ENCODE measurements at places on chromosomes 4 and X.

- no peak for DNase-seq
Observed at GRCh38 chrX:118824173-118824730, 628 bp downstream of the ZCCHC12 start.

DNA sequence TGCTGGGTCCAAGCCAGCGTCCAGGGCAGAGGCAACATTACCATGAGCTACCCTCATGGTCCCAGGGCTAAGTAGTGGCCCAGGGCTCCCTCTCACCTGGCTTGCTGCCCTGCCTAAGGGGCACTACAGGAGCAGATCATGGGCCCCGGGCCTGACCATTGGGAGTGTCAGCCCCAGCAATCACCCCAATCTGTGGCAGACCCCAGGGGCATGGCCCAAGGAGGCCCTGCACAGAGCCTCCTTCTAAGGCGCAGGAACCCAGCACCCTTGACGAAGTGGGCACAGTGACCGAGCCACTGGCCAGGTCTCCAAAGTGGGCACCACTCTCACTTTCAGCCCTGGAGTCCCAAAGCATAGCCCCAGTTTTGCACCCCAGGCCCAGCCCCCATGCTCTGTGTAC is 667.1 kb downstream of the SH3BGRL start:
- DNase-seq = no peak

GRCh38 chr4:6845027-6845426 is 62.5 kb downstream of the KIAA0232 start:
- DNase-seq = no peak

DNA sequence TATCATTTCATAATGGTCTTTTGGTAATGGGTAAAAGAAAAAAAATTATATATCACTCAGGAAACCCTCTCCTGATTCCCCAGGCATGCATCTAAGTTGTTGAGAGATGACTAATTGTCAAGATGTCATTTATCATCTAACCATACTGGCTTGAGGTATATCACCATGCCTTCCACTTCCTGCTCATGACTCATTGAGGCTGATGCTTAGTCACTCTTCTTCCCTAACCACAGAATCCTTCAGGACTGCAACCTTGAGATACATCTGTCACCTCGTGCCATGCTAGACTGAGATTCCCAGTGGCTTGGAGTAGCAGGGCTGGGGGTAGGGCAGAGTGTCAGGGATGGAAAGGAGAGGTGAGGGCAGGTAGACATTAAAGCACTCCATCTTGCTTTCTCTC is 782.5 kb upstream of the INTU start:
- no peak for DNase-seq

- no peak for DNase-seq
Observed at GRCh38 chr4:2831611-2832308, 11.9 kb upstream of the ADD1 start.

GRCh38 chrX:78104447-78105176 is 564 bp downstream of the PGK1 start:
- DNase-seq = peak; percentile 15

- no peak for DNase-seq
Observed at GRCh38 chrX:32687379-32687778, 524.0 kb downstream of the DMD start.

DNA sequence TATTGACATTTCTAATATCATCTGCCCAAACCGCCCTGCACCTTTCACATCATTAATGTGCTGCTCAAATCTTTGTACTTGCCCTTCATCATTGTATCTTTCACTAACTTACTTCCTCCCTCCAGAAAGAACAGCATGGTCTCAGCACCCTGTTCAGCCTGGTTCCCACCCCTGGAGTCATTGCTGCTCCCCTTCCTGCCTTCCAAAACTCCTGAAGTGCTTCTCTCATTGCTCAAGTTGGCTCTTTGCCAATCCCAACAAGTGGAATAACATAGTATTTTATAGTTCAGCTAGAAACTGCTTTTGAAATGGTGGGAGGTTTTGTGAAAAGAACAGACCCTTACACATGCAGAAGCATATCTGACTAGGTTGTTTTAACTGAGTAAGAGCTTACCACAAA is 14.0 kb upstream of the TTC29 start:
- DNase-seq = no peak

DNA sequence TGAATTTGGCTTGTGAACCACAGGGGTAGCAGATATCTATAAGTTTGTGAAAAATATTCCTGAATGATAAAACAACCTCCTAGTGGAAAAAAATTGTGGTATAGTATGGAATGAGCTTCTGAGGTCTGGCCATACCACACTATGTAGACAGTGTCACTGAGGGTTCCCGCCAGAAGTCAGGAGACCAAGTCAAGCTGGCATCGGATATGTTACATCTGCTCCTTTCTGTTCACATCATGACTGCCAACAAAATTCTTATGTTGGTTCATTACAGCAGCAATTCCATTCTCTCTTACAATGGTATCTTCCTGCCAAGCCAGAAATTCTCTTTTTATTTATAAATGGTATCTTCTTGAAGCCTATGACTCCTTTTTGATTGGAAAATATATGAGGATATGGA is 273.0 kb downstream of the PPP3CA start:
- DNase-seq = no peak

DNA sequence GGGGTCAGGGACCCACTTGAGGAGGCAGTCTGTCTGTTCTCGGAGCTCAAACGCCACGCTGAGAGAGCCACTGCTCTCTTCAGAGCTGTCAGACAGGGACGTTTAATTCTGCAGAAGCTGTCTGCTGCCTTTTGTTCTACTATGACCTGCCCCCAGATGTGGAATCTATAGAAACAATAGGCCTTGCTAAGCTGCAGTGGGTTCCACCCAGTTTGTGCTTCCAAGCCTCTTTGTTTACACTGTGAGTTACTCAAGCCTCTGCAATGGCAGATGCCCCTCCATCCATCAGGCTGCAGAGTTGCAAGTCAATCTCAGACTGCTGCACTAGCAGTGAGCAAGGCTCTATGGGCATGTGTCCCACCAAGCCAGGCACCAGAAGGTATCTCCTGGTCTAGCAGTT is 158.1 kb downstream of the DTHD1 start:
- DNase-seq = no peak

GRCh38 chr4:151236036-151236435 is 40.9 kb upstream of the PRSS48 start:
- no peak for DNase-seq

DNA sequence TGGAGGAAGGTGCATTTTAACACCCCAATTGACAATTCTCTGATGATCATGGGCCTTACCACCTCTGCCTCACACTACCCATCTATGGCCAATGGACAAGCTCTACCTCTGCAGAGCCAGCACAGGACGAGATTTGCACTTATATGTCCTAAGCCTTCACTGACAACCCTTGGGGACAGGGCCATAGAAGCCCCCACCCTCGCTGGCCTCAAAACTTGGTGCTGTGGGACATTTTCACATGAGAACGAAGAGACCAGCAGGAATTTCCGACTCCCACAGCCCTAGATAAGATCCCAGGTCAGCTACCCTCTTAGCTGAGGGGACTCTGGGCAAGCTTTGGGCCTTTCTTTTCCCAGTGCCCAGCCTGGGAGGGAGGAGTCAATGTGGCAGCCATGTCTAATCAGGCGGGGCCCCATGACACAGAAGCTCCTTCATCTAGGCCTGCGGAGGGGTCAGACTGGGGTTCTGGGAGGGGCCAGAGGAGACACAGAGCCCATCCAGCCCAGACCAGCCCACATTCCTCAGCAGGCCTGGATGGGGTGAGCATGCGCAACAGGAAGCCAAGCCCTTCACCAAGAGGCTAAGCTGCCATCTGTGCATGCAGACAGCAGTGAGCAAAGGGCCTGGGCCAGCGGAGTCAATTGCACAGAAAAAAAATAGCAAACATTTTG is 12.1 kb downstream of the PJA1 start:
- DNase-seq = peak; percentile 76

DNA sequence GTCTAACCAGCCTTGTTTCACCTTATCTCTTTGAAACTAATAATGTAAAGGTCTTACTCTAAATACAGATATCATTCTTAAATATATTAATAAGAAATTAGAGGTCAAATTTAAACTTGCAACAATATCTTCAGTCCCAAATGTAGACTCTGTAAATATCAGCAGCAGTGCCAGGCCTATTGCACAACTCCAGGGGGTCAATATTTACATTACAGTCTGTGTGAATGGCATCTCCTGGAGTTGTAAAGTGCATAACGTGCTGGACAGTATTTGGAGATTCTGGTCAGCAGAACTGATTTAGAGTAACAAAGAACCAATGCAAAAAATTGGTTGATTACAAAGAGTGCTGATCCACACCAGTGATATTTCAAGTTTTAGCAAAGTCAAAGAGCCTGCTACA is 1225.9 kb downstream of the PCDH19 start:
- no peak for DNase-seq

- no peak for DNase-seq
Observed at GRCh38 chrX:153803211-153804099, 9.0 kb downstream of the SSR4 start.

GRCh38 chr4:163673848-163674697 is 179.6 kb downstream of the TMA16 start:
- no peak for DNase-seq

GRCh38 chrX:19630228-19630627 is 114.9 kb upstream of the MAP3K15 start:
- no peak for DNase-seq

GRCh38 chr4:54107951-54108748 is 8.2 kb downstream of the GSX2 start:
- no peak for DNase-seq

GRCh38 chr4:65973186-65973585 is 302.9 kb upstream of the EPHA5 start:
- DNase-seq = no peak

- peak; percentile 8 for DNase-seq
Observed at GRCh38 chr4:37936889-37937498, 23.2 kb upstream of the PTTG2 start.

DNA sequence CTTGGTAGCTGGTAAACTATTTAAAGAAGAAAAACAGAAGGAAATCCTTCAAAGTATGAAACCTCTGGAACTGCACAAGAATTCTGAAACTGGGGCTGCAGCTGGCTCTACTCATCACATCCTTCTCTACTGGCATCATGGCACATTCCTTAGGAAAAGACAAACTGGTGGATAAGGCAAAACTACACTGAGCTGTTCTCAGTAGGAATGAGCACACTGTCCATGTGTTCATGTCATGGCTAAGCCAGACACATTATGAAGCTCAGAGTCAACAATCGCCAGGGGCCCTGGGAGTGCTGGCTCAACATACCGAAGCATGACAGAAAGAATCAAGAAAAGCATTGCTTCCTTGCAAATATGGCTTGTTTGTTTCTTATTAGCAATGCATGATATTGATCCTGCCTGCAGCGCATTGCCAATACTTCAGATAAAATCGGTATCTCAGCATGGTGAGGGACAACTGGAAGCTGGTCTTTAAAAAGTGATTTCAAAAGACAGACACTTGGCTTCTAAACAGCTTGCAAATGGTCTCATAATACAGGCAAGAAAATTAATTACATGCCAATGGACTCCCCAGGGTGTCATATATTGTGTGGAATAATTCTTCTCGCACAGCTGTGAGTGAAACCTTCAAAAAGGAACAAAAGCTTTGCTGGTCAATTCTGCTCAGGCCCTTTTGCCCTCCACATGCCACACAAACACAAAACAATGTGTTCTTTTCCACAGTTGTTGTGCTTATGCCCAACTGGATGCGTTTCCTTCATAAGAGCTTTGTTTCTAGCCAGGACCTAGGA is 300.2 kb upstream of the VCX start:
- DNase-seq = no peak

DNA sequence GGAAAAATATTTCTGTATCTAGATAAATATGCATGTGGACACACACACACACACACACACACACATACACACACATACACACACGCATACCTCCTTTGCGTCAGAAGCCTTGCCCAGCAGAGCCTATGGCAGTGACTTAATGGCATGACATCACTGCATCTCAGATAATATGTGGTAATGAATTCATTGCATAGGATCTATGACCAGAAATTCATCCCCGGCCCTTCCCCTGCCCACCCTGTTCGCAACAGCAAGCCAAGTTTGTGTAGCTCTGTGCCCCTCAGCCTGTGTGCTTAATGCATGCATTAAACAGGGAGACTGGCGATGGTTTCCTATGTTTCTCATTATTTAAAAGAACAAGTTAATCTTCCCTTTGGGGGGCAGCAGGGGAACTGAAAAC is 120.7 kb downstream of the NKX6-1 start:
- DNase-seq = no peak

DNA sequence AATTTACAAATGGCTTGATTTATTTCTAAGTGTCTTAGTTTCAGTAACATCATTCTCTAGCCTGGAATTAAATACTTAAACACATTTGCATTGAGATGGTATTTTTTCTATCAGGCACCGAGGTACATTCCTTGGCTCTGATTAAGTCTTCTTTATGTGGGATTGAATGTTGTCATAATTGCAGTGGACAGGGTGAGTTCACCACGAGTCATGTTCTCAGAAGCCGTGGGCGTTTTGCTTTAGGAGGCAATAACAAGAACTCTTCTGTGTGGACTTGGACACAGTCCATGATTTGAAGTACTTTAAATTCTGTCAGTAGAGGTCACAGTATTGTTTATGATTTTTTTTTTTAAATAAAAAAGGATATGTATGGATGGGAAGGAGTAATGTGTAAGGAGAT is 57.1 kb upstream of the EFHC2 start:
- DNase-seq = no peak

DNA sequence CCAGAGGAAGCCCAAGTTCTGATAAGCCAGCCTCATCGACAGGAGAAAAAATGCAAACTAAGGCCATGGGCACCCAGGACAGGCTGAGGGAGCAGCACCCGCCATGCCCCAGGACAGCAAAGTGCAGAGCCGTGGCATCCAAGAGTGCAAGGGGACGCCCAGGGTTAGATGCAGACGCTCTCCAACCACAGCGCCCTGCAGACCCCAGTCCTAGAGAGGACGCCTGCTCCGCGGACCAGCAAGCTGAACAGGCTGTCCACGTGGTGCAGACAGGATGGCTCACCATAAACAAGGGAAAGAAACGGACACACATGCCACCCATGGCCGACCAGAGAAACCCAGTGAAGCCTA is 32.6 kb downstream of the GAK start:
- DNase-seq = no peak

DNA sequence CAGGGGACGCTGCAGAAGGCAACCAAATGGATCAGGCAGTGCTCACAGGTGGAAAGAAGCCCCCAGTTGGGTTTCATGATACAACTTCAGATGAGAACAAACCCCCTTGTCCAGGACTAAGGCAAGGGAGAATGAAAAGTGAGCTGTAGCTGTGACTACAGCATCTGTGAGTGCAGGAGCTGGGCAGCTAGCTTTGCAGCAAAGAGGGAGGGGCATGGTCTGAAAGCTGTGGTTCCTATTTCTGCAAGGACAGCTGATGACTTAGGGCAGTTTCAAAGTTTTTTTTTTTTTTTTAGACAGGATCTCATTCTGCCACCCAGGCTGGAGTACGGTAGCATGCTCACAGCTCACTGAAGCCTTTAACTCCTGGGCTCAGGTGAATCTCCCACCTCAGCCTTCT is 1317.4 kb upstream of the DIAPH2 start:
- DNase-seq = no peak

GRCh38 chr4:20178902-20179576 is 72.7 kb upstream of the SLIT2 start:
- DNase-seq = no peak

DNA sequence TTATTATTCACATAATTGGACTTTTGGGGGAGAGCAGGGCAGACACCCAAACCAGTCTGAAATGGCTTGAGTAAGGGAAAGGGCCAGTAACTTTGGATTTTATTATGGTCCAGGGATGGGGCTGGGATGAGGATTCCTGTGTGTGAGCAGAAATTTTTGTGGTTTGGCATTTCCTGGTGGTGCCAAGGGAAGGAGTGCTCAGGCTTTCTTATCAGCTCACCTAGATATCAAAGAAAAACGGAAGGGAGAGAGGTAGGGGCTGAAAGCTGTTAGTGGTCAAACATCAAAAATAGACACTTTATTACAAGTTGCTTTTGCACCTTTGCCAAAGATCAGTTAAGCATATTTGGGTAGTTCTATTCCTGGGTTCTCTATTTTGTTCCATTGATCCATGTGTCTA is 128.5 kb upstream of the DIPK2B start:
- DNase-seq = no peak
